ENCODE measurements at places on chromosomes 7 and 10. TPM values are rescaled to one million over a fixed set of nuclear protein-coding genes. Genes with fewer than 3 reads are reported as not detected.

DNA sequence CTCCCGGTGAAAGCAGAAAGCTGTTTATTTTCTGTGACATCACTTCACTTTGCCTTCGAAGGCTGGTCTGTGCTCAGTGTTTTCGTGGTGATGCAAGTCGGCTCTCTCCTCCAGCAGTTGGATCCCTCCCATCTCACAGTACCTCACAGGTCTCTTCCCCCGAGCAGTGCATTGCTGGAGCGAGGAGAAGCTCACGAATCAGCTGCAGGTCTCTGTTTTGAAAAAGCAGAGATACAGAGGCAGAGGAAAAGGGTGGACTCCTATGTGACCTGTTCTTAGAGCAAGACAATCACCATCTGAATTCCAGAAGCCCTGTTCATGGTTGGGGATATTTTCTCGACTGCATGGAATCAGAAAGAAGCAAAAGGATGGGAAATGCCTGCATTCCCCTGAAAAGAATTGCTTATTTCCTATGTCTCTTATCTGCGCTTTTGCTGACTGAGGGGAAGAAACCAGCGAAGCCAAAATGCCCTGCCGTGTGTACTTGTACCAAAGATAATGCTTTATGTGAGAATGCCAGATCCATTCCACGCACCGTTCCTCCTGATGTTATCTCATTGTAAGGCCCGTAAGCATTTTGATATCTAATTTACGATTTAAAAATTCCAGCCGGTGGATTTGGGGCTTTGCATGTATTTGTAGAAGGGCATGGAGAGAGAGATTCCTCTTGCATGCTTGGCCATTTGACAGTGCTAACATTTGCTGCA is at the start of gene LGI1:
TSS of gene LGI1 (plus strand) at position 136 of the 707 bp plus-strand sequence. CDS start at position 345, 209 bp downstream.
- peak; percentile 94 for DNase-seq

GIMAP1 gene
- not detected for total RNA-seq

GRCh38 chr10:96295475-96295874 is 8.8 kb upstream of the DNTT start:
- DNase-seq: no peak

GRCh38 chr7:156220701-156221100 is 408.4 kb upstream of the SHH start:
- no peak for DNase-seq

GRCh38 chr7:87645446-87645845 is 17.2 kb downstream of the RUNDC3B start:
- no peak for DNase-seq

LRWD1 gene
- 75.4 TPM for total RNA-seq

GRCh38 chr7:80591654-80592053 is 46.8 kb upstream of the CD36 start:
- no peak for DNase-seq

DNA sequence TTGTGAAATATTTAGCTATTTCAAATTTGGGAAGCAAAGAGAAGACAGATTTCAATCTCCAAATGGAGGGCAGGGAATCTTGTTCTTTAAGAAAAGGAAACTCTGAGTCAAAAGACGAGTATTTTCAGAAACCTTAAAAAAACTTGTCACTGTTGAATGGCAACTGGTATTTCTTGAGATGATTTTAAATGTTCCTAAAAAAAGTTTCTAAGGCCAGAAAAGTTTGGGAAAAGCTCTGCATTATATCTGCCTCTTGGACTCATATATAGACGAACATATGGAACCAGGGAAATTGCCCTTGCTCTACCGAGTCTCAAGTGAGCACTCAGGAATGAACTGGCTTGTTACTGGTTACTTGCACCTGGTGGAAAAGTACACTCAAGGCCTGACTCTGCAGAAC is 69.5 kb downstream of the ADAM22 start:
- DNase-seq: no peak

GRCh38 chr7:88153378-88153777 is 66.5 kb downstream of the SRI start:
- no peak for DNase-seq

GRCh38 chr7:11716185-11716584 is 115.8 kb downstream of the THSD7A start:
- no peak for DNase-seq

DNA sequence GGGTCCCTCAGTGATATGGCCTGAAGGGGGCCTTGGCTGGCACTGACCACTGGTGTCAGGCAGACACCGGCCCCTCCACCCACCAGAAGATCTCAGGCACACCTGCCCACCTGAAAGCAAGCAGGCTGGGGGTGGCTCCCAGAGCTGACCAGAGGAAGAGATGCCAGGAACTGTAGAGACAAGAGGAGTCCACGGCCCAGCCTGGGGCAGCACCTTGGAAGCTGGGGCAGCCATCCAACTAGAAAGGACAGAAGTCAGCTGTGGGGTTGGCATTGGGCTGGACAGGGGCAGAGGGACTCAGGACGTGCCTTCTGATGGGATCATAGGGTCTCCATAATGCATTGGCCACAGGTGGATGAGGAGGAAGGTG is 144.3 kb downstream of the ZNF248 start:
- no peak for DNase-seq

DNA sequence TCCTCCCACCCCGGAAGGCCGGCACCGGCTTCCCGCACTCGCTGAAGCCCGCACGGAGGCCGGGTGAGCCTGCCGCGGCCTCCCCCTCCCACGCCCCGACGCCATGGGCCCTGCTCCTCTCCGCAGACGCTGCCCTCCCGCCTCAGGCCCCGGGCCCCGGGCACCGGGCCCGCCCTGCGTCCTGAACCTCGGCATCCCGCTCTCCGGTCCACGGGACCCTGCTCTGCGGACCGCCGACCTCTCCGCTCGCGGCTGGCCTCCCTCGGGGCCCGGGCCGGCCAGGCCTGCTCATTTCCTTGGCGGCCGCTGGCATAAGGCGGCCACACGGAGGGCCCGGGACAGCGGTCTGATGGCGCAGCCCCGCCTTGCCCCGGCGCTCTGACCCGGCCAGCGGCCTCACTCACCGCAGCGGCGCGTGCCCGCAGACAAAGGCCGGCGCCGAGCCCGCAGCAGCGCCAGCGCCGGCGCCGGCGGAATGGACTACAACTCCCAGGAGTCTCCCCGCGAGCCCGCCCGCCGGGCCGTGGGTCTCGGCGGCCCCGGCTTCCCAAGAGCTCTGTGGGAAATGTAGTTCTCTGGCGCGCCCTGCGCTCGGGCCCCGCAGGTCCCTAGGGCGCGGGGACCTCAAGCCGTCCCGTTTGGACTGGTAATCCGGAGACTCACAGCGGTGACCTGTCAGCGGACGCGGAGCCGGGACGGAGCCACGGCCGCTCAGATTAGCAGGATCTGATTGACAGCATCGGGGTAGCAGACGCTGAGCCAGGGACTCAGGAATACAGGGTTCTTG is at the start of gene ZNF32:
TSS of gene ZNF32 (minus strand) at position 484 of the 787 bp plus-strand sequence. CDS start 2,748 bp downstream, outside the sequence.
- DNase-seq: peak; percentile 88

ZPBP gene
- total RNA-seq: not detected

- no peak for DNase-seq
Observed at GRCh38 chr10:131729361-131729760, 171.4 kb upstream of the PPP2R2D start.

SSC4D gene
- 8.5 TPM for total RNA-seq

All from G401 (cell line).